ENCODE measurements at places on chromosomes 1 and 21.

DNA sequence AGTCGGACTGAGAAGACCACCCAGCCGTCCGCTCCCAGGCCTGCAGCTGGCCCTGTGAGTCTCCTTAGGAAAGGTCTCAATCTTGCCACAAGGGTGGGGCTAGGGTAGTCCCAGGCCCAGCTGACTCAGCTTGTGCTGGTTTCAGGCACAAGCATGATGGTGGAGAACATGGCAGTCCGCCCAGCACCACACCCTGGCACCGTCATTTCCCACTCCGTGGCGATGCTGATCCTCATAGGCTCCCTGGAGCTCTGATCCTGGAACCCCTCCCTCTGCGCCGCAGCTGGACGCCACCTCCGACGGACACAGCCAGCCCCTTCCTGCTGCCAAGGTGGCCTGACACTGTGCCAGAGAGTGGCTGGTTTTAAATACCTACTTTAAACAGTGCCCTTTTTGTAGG is 10.7 kb downstream of the TMEM81 start:
- no peak for DNase-seq

- DNase-seq: peak; percentile 46
Measured at GRCh38 chr21:46124926-46125845, 27.3 kb downstream of the COL6A2 start.

GRCh38 chr1:54498383-54499096 is 49.5 kb upstream of the ACOT11 start:
- DNase-seq: no peak

DNA sequence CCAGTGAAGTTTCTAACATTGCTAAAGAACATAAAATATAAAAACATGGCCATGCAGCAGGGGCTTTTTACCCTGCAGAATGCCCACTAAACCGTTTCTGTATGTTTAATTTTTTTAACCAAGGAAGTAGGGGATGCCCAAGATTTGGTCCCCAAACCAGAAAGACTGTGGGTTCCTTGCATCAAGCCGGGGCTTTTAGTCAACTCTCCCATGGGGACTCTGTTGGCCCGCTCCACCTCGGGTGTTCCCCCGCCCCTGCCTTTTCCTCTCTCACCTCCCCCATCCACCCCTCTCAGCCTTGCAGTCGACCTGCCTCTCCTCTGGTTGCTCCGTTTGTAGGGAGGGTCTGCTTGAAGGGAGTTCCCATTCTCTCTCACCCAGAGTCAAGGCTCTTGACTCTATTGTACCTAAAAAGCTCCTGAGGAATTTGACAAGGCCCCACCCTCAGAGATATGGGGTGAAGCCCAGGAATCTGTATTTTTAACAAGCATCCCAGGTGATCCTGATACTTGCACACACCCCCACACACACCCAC is 117.5 kb downstream of the TOMM20 start:
- DNase-seq: peak; percentile 30

DNA sequence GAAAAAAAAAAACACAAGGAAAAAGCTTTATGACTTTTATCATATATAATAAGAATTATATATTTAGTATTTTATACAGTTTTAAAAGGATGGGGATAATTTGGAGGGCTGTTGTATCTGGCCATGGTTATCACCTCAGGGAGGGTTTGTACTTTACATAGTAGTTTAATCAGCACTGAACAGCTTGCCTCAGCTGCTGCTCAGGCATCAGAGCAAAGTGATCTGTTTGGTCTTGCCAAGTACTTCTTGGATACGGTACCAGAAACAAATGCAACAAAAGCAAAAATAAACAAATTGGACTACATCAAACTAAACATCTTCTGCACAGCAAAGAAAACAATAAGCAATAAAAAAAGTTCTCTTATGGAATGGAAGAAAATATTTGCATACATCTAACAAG is 2.6 kb upstream of the SPTA1 start:
- DNase-seq: no peak

DNA sequence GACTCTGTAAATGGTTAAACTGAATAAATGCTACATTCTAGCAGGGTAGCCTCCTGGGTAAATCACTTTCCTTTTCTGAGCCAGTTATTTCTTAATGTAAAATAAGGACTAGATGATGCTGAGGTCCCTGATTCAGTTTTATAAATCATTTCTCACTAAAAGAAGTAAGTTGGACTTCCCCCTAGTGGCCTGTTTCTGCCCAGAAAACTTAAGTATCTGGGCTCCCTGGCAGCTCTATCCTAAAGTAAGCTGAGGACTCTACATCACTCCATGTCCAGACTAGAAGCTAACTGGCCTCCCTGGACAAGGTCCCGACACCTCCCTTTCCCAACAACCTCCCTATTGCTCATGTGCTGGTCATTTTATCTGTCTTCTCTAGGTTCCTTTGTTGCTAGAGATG is 3.0 kb downstream of the GPN2 start:
- DNase-seq: no peak

DNA sequence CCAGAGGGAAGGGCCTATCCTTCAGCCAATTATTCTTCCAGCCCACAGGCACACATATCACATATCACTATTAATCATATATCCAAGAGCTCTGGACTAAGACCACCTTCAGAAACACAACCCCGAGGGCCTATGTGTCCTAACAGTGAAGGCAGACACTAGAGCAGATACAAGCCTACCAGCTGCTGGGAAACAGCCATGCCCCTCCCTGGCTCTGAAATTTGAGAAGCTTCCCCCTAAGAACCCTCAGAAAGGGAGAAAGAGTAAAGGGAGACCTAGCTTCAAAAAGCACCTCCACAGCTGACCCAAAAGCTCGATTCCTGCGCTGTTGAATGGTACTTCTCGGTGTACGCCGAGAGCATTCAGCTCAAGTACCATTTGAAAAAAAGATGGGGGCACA is 17.4 kb downstream of the CNN3 start:
- no peak for DNase-seq

Data from suprapubic skin (tissue), 4 donors.